Regular cardiac myocyte (primary cell): ENCODE measurements at places on chromosomes 13 and 19. TPM values are rescaled to one million over a fixed set of nuclear protein-coding genes. Genes with fewer than 3 reads are reported as not detected.

PSG3 gene
- total RNA-seq, result not detected in 2 replicates

PLPPR3 gene
- 0.56 TPM in 1 of 2 replicates, not detected in the other for total RNA-seq

ICAM3 gene
- total RNA-seq, result 7.0 and 12.1 TPM in 2 replicates

CACNG7 gene
- 0.77 and 2.8 TPM in 2 replicates for total RNA-seq

NCR1 gene
- total RNA-seq, result not detected in 2 replicates

APOC4 gene
- not detected in 2 replicates for total RNA-seq

CA11 gene
- total RNA-seq, result 0.58 and 2.5 TPM in 2 replicates

SIAH3 gene
- not detected in 2 replicates for total RNA-seq

GPR4 gene
- 0.28 and 0.96 TPM in 2 replicates for total RNA-seq

TMEM59L gene
- total RNA-seq, result 0.96 and 1.4 TPM in 2 replicates
